Dermis blood vessel endothelial cell (primary cell): ENCODE measurements at places on chromosomes 5 and 9. TPM values are rescaled to one million over a fixed set of nuclear protein-coding genes. Genes with fewer than 3 reads are reported as not detected.

TMEM8B gene
- under 0.01 and 0.23 TPM in 2 replicates for total RNA-seq

BRD3OS gene
- total RNA-seq = 5.4 and 15.8 TPM in 2 replicates

ADAMTS19 gene
- not detected in 2 replicates for total RNA-seq

FLT4 gene
- total RNA-seq = 341 and 471 TPM in 2 replicates

TAF11L13 gene
- not detected in 2 replicates for total RNA-seq

GABRA6 gene
- total RNA-seq = not detected in 2 replicates

TEX53 gene
- not detected in 2 replicates for total RNA-seq

PCDHA3 gene
- 0.14 and 0.17 TPM in 2 replicates for total RNA-seq

TRAPPC13 gene
- 29.0 and 29.3 TPM in 2 replicates for total RNA-seq

ADAMTSL1 gene
- 6.0 and 15.8 TPM in 2 replicates for total RNA-seq

FOXD4 gene
- total RNA-seq = 0.05 and 0.17 TPM in 2 replicates

WNK2 gene
- not detected in 2 replicates for total RNA-seq

TAF1L gene
- under 0.01 TPM in 2 replicates for total RNA-seq

SNX30 gene
- total RNA-seq = 7.9 and 8.5 TPM in 2 replicates

CACNA1B gene
- 0.09 and 0.17 TPM in 2 replicates for total RNA-seq

TSLP gene
- total RNA-seq = under 0.01 and 0.19 TPM in 2 replicates

SMARCA2 gene
- total RNA-seq = 108 and 132 TPM in 2 replicates

DCAF10 gene
- 22.8 and 51.7 TPM in 2 replicates for total RNA-seq

SEMA5A gene
- 0.14 and 0.17 TPM in 2 replicates for total RNA-seq

PRRX2 gene
- 0.56 and 1.2 TPM in 2 replicates for total RNA-seq

NR6A1 gene
- 2.9 TPM in 2 replicates for total RNA-seq

RIC1 gene
- total RNA-seq = 34.2 and 35.8 TPM in 2 replicates

PHF19 gene
- 20.4 and 81.7 TPM in 2 replicates for total RNA-seq

NAIP gene
- 0.79 and 3.2 TPM in 2 replicates for total RNA-seq

CYLC2 gene
- not detected in 2 replicates for total RNA-seq

EQTN gene
- not detected in 2 replicates for total RNA-seq

FBN2 gene
- total RNA-seq = 0.79 and 14.0 TPM in 2 replicates

LIFR gene
- total RNA-seq = 101 and 119 TPM in 2 replicates

NUP214 gene
- 15.3 and 19.1 TPM in 2 replicates for total RNA-seq

NUTM2F gene
- total RNA-seq = not detected in 2 replicates

SPARC gene
- 756 and 1,107 TPM in 2 replicates for total RNA-seq

RECK gene
- 22.0 and 37.5 TPM in 2 replicates for total RNA-seq

TICAM2 gene
- 0.17 and 0.93 TPM in 2 replicates for total RNA-seq

PTGER4 gene
- 12.3 and 23.5 TPM in 2 replicates for total RNA-seq

PROB1 gene
- 6.1 and 9.2 TPM in 2 replicates for total RNA-seq

ENHO gene
- total RNA-seq = 0.42 TPM in 1 of 2 replicates, not detected in the other

PCDHGC3 gene
- total RNA-seq = 19.4 and 25.1 TPM in 2 replicates

ECPAS gene
- total RNA-seq = 93.4 and 119 TPM in 2 replicates

C9orf43 gene
- 0.23 TPM in 1 of 2 replicates, not detected in the other for total RNA-seq

INSL4 gene
- total RNA-seq = not detected in 2 replicates

CCL27 gene
- not detected in 2 replicates for total RNA-seq

GGTA1 gene
- 6.2 and 8.7 TPM in 2 replicates for total RNA-seq

IGFBPL1 gene
- total RNA-seq = 0.17 and 0.23 TPM in 2 replicates

GDF9 gene
- total RNA-seq = 0.14 TPM in 1 of 2 replicates, not detected in the other

PCDHB4 gene
- total RNA-seq = 0.17 and 0.19 TPM in 2 replicates

MLANA gene
- total RNA-seq = not detected in 2 replicates

EHMT1 gene
- 65.3 and 89.3 TPM in 2 replicates for total RNA-seq

SOX30 gene
- under 0.01 and 0.09 TPM in 2 replicates for total RNA-seq

DOCK2 gene
- total RNA-seq = 0.17 and 0.28 TPM in 2 replicates

IRF1 gene
- 26.4 TPM in 2 replicates for total RNA-seq

TMEM232 gene
- total RNA-seq = 0.37 and 1.7 TPM in 2 replicates

HCN1 gene
- not detected in 2 replicates for total RNA-seq
